Activated naive CD4-positive, alpha-beta T cell treated with Interleukin-2 at 50 U/mL for 16 hours (primary cell): ENCODE measurements at places on chromosomes 3 and 15.

DNA sequence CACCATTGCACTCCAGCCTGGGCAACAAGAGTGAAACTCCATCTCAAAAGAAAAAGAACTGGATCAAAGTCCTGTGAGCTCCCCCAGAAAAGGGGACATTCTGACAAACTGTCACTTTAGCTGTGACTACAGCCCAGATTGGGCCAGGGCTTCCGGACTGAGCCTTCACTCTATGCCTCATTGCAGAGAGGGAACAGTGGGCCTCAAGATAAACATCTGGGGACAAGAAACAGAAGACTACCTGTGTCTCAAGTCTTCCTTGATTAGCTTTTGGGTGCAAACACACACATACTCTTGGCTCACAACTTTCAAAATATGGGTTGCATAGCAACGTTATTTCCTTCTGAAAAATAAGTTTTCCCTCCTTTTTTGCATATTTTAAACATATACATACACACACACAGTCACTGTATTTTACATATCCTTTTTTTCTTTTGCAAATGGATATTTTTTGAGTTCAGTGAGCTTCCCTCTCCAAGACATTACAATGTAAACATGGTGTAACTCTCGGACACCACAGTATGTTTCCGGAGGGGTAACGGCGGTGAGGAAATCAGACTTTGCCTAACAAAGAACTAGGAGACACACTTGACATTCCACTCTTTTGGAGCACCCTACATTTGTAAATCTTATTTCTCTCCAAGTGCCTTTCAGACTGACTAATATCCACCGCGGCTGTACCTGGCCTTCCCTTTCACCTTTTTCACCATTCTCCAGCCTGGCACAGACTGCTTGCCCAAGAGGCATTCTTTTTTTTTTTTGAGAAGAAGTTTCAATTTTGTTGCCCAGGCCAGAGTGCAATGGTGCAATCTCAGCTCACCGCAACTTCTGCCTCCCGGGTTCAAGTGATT lies 3.5 kb downstream of the TKT start:
- DNase-seq: no peak

- no peak for DNase-seq
Measured at GRCh38 chr3:30970183-30970582, 75.7 kb upstream of the GADL1 start.

DNA sequence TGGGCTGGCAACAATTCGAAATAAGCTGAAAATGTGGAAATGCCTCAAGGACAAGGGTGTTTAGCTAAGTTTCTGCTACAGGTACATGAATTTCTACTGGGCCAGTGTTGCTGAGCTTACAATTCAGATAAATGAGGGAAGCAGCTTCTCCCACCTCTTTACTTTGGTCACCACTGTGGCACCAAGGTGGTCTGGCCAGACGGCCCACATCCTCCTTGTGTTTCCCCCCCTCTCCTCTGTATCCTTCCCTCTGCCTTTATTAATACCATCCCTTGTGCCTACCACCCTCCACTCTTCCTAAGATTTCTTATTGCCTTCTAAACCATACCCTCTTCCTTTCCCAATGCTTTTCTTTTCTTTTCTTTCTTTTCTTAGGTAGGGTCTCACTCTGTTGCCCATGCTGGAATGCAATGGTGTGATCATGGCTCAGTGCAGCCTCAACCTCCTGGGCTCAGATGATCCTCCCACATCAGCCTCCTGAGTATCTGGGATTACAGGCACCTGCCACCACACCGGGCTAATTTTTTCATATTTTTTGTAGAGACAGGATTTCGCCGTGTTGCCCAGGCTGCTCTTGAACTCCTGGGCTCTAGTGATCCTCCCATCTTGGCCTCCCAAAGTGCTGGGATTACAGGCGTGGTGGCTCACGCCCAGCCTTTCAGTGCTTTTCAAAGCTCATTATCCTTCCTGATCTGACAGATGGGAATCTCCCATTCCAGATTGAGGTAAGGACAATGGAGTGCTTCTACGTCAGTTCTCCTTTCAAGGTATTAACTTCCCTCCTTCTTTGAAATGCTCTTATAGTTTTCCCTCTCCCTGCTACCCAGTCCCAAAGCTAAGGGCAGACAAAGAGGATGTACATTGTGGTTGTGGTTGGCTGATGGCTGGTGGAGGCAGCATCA lies 14.8 kb downstream of the ANXA2 start:
- no peak for DNase-seq

DNA sequence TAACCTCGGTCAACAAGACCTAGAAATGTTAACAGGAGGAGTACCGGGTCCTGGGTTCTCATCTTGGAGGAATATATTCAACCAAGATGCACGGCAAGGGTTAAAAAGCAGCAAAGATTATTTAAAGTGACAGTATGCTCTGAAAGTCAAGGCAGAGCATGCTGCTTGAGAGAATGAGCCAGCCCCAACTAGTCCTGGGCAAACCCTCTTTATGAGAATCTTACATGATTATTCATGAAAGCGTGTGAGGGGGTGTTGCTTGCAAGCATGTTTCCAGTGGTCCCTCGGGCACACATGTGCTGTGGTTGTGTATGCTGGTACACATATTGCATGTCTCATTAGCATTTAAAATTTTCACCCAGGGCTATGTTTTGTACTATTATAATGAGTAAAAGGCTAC lies 1445.6 kb downstream of the SI start:
- no peak for DNase-seq

DNA sequence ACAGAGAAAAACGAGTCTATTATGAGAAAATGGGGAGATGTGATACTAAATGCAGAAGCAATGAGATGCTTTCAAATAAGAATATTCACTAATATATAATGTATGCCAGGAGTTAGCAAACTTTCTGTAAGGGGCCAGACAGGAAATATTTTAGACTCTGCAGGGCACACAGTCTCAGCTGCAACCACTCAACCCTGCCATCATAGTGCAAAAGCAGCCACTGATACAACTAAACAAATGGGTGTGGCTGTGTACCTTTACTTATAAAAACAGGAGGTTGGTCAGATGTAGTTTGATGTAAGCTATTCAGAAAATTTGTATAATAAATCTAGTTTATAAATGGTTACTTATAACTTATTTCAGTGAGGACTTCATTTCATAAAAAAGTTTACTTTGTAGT lies 78.1 kb downstream of the FBXL22 start:
- no peak for DNase-seq

DNA sequence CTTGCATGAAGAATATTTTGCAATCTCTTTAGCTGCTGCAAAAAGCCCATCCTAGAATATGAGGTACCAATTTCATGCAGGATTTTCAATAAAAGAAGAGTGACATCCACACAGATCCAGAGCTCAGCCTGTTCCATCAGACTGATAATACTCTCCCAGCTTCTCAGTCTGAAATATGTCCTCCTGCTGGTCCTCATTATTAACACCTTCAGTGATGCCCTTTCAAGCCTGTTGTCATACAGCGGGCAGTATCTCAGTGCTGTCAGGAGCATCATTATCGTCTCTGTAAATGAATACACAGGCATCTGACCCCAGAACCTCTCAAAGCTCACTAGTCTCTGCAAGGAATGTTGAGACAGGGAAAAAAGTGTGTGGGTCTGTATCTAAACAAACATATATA lies 1387.8 kb downstream of the OTOL1 start:
- DNase-seq: no peak

- no peak for DNase-seq
Measured at GRCh38 chr3:50417637-50418033, 58.3 kb upstream of the TMEM115 start.
